A375 (cell line): ENCODE measurements at places on chromosomes 6 and 20. TPM values are rescaled to one million over a fixed set of nuclear protein-coding genes. Genes with fewer than 3 reads are reported as not detected.

PLCB1 gene
- total RNA-seq: 10.2 and 11.2 TPM in 2 replicates

SLC26A8 gene
- not detected in 2 replicates for total RNA-seq

HM13 gene
- 81.3 and 109 TPM in 2 replicates for total RNA-seq

TCEA2 gene
- total RNA-seq: 47.0 and 53.8 TPM in 2 replicates

FBXO9 gene
- 17.3 and 34.6 TPM in 2 replicates for total RNA-seq
